ENCODE measurements at places on chromosomes 16 and 17. TPM values are rescaled to one million over a fixed set of nuclear protein-coding genes. Genes with fewer than 3 reads are reported as not detected.

DNA sequence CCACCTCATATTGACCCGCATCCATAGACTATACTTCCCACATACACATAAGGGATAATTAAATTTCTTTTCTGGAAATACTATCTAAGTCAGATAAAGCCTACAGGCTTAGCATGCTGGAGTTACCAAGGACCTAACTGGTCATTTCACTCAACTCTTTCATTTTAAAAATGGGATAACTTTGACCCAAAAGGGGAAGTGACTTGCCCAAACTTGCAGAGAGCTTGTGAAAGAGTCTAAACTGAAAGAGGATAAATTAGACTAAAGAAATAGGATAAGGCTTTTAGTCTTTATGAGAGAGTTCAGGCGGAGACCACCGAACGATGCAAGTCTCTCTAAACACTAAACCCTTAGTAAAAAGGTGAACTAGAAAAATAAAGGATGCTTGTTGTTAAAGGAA, 3.9 kb upstream of the KRT33A start:
- no peak overlapping the region for H3K27ac ChIP-seq
- H3K4me1 ChIP-seq = no peaks in the 10 kb centered on the region
- H3K36me3 ChIP-seq = no peaks in the 10 kb centered on the region
- no peaks in the 10 kb centered on the region for H3K27me3 ChIP-seq

- H3K27me3 ChIP-seq = no peaks in the 10 kb centered on the region
- no peak overlapping the region for H3K4me3 ChIP-seq
- peak; percentile 81 for DNase-seq
- H3K4me1 ChIP-seq = peaks cover 61% of the 10 kb centered on the region
Measured at GRCh38 chr16:24748242-24748641, 18.8 kb downstream of the TNRC6A start.

DNA sequence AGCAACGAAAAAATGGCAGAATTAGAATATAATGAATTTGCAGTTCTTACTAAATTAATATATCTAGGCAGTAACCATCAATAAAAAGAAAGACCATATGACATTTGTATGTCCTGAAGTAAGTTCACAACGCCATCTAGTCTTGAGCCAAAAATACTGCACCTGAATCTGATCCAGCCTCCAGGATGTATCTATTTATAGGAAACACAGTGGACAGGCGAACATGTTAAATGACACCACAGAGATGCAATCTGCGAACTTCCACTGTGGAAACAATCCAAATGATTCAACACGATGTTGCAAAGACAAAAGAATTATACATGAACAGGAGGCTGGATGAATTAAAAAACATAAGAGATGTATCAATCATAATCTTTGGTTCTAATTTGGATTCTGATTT, 197.6 kb downstream of the CDH13 start:
- no peak overlapping the region for H3K4me3 ChIP-seq
- no peaks in the 10 kb centered on the region for H3K4me1 ChIP-seq
- H3K27me3 ChIP-seq = no peaks in the 10 kb centered on the region

DNA sequence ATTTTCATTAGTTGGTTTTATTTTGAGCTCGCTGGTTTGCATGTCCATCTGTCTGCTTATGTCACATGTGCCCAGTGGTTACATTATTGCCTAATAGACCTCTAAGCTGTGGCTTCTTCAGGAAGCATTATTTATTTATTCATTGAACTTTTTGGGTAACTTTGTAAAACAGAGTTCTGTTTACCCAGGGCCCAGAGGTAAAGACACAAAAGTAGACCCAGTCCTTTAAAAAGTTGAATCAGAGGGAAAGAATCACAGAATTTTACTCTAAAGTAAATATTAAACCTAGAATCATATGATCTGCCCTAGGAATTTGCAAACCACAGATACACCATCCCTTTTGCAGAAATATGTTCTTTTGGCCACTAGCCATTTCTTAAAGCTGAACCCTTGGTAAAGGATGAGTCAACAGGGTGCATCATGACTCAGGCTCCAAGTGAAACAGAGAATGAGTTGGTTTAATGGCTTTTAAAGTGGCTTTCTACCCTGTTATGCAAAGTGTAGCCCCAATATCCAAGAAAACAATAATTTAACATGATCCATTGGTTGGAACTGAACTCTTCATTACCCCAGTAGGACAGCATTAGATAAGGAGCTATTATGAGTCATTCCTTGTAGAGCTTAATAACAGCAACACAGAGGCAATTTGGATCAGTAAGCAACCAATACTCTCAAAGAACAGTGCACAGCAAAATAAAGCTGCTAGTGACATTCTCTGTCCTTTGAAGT, 236.3 kb downstream of the KCNJ2 start:
- no peaks in the 10 kb centered on the region for H3K36me3 ChIP-seq
- no peaks in the 10 kb centered on the region for H3K27me3 ChIP-seq
- no peak overlapping the region for H3K27ac ChIP-seq

GRCh38 chr16:69150146-69150865, 17.9 kb downstream of the UTP4 start:
- peaks cover 18% of the 10 kb centered on the region for H3K36me3 ChIP-seq
- DNase-seq = no peak

DNA sequence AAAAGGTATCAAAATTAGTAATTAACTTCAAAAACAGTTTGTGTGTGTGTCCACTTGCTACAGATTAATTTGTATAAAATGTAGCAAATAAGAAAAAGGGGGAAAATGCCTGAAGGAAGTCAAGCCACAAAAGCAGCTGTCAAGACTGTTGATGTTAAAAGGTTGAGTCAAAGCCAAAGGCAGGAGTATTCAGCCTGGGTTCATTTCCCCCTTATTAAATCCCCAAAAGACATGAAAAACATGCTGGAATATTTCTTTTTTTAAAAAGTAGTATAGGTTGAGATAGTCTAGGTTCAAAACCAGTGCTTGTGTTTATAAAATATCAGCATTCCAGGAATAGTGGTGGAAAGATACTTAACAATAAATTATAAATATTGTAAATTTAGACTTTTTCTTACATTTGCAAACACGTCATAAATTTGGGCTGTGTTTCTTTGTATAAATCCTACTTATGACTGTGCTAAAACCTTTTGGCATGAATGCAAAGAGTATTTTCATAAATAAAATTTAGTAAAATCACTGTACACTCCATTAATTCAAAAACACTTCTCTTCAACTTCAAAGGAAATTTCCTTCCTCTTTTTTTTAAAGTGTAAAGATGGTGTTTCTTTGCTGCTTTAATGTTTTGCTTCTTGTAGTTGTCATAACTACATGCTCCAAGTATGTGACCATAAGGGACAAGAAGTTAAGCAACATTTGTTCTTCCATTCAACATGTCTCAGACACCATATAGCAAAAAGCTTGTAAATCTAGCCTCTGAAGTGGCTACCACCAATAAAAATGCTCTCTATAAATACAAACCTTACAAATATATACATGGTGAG, 72.0 kb downstream of the SKAP1 start:
- H3K4me1 ChIP-seq = no peaks in the 10 kb centered on the region
- H3K27ac ChIP-seq = no peak overlapping the region
- H3K4me3 ChIP-seq = no peak overlapping the region
- DNase-seq = no peak
- no peaks in the 10 kb centered on the region for H3K36me3 ChIP-seq
- no peaks in the 10 kb centered on the region for H3K27me3 ChIP-seq

DNA sequence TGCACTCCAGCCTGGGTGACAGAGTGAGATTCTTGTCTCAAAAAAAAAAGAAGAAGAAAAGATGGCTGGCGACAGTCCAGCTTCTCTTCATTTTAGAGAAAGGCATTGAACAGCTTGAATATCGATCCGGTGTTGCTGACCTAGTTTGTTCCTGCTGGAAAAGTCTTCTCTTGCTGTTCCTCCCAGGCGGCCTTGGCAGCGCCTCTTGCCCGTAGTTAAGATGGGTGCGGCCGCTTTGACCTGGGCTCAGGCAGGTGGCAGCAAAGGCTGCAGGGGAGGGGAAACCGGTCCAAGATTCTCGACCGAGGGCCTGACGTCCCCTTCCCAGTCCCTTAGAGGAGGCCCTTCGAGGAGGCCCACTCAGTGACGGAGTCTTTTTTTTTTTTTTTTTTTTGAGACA, 3.8 kb upstream of the ZNF764 start:
- no peak for DNase-seq
- H3K4me1 ChIP-seq = peaks cover 7% of the 10 kb centered on the region
- H3K4me3 ChIP-seq = no peak overlapping the region
- H3K27ac ChIP-seq = peak overlapping the region; percentile 91
- H3K36me3 ChIP-seq = no peaks in the 10 kb centered on the region

- no peak for DNase-seq
- H3K36me3 ChIP-seq = peaks cover 28% of the 10 kb centered on the region
- peaks cover 50% of the 10 kb centered on the region for H3K4me1 ChIP-seq
- peak overlapping the region; percentile 86 for H3K4me3 ChIP-seq
Measured at GRCh38 chr17:82097184-82097918, 685 bp downstream of the FASN start.

DNA sequence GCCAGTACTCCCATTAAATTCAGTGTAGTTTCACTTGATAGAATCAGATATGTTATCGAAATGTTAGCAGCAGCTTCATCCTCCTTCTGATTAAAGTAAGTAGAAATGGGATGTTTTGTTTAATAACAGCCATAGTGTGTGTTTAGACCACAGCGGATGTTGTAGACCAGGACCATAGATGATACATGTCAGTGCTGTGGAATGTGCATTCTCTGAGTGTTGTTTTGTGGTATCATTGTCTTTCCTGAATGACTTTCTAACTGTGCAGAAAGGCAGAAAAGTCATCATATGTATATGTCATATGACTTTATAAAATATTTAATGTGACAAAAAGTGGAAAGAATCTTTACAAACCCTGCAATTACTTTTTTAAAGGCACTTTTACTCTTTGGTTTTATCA, 55.6 kb downstream of the CYLD start:
- no peak for DNase-seq
- H3K4me3 ChIP-seq = no peak overlapping the region
- no peaks in the 10 kb centered on the region for H3K27me3 ChIP-seq
- no peaks in the 10 kb centered on the region for H3K36me3 ChIP-seq
- no peaks in the 10 kb centered on the region for H3K4me1 ChIP-seq

GRCh38 chr17:58411408-58411894, 5.9 kb downstream of the RNF43 start:
- peaks cover 2% of the 10 kb centered on the region for H3K36me3 ChIP-seq
- H3K4me1 ChIP-seq = peaks cover 5% of the 10 kb centered on the region
- no peak overlapping the region for H3K4me3 ChIP-seq
- DNase-seq = no peak
- no peak overlapping the region for H3K27ac ChIP-seq

GRCh38 chr17:42554250-42555121, 1.8 kb downstream of the HSD17B1 start:
- peak overlapping the region; percentile 63 for H3K27ac ChIP-seq
- H3K4me1 ChIP-seq = peaks cover 13% of the 10 kb centered on the region
- DNase-seq = no peak
- no peaks in the 10 kb centered on the region for H3K27me3 ChIP-seq

DNA sequence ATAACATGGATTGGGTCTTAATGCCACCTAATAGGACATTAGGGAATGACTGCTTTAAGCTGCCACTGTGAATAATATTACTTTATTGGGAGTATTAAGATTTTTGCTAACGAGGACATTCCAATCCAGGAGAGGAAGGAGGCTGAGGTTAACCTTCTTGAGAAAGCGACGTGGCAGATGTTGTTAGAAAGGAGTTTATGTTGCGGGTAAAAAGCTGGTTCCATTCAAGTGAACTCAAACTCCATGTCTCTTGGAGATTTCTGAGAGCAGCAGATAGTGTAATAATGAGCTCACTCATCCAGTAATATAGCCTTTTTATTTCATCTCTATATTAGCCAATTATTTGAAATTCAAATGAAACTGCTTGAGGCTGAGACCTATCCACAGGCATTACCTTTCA, 75.5 kb downstream of the KNOP1 start:
- DNase-seq = no peak
- no peak overlapping the region for H3K4me3 ChIP-seq
- H3K36me3 ChIP-seq = peaks cover 10% of the 10 kb centered on the region

DNA sequence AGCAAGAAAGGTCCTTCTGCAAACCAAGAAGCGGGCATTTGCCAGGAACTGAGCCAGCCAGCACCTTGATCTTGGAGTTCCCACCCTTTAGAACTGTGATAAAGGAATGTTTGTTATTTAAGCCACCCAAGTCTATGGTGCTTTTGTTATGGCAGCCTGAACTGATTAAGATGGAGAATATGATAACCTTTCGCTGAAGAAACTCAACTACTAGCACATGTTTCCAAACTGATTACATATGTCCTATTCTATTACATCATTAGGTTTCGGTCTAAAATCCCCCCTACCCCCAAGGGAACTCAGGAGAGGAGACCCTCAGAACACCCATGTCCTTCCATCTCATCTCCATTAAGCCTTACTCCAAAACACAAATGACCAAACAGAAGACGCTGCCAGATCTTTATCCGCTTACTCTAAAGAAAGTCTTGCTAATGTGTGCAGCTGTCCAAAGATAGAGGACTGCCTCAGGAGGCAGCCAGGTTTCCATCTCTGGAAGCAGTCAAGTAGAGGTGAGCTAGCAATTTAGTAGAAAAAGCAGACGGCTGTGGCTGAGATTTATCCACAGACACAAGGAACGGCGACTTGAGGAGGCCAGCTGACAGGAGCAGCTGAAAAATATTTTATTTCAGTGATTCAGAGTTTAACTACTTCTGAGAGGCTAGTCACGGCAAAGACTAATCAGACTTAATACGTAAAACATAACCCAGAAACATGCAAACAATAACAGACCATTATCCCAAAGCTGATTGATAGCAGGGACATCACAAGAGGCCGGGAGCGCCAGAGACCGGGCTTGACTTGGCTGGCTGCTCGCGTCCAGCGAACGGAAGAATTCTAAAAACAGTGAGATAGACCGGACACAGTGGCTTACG, 611.4 kb upstream of the CDH5 start:
- no peak for DNase-seq
- no peaks in the 10 kb centered on the region for H3K27me3 ChIP-seq
- H3K36me3 ChIP-seq = no peaks in the 10 kb centered on the region
- H3K27ac ChIP-seq = no peak overlapping the region
- H3K4me3 ChIP-seq = no peak overlapping the region

- H3K27ac ChIP-seq = no peak overlapping the region
- no peaks in the 10 kb centered on the region for H3K27me3 ChIP-seq
- H3K4me3 ChIP-seq = no peak overlapping the region
- H3K4me1 ChIP-seq = no peaks in the 10 kb centered on the region
- no peaks in the 10 kb centered on the region for H3K36me3 ChIP-seq
Measured at GRCh38 chr17:13973960-13974651, 95.2 kb upstream of the COX10 start.

ESRP2 gene
- total RNA-seq = 27.0 TPM

PSMB3 gene
- 233 TPM for total RNA-seq

KRTAP4-9 gene
- total RNA-seq = not detected

GCGR gene
- total RNA-seq = 1.6 TPM

DOC2B gene
- 1.5 TPM for total RNA-seq

CA10 gene
- not detected for total RNA-seq

KRT27 gene
- not detected for total RNA-seq

UNC119 gene
- 44.7 TPM for total RNA-seq
